ENCODE measurements at places on chromosomes 2 and 18.

DNA sequence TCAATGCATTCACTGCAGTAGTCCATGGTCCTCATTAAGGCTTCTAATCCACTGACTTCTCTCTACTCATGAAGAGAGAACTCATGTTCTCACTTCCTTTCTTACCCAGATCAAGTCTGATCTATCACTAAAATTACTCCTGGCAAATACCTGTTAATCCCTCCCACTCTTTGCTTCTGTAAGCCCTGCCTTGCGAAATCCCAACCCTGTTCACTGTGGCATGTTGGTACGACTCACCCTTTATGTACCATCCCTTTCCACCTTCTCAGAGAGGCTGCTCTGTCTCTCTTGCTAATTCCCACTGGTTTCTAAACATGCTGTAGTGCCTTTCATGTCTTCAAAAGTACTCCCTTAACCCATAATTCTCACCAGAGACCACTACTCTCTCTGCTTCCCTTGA, 272.2 kb upstream of the ACVR2A start:
- DNase-seq = no peak

- DNase-seq = no peak
Measured at GRCh38 chr2:78541451-78542267, 483.8 kb upstream of the REG3G start.

- no peak for DNase-seq
Measured at GRCh38 chr2:46091961-46092667, 205.1 kb upstream of the EPAS1 start.

GRCh38 chr2:222819722-222820333, 41.0 kb upstream of the ACSL3 start:
- no peak for DNase-seq

DNA sequence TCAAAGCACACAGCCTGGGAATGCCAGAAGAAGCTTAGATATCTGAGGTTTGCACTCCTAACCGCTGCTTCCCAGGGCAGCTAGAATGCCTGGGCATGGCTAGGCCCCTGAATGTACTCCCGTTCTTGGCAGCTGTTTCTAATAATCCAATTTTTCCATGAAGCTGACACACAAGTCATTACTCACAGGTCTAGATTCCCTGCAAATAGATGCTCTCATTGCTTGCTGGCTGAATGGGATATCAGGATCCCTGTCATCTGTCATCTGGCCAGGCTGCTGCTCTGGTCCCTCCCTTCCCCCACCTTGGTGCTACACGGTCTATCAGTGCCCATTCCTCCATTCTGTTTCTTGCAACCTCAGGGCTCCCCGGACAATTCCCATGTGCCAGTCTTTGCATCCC, 40.7 kb upstream of the TEX51 start:
- no peak for DNase-seq

GRCh38 chr2:151891566-151892194, 63.5 kb upstream of the ARL5A start:
- DNase-seq = peak; percentile 55

- no peak for DNase-seq
Measured at GRCh38 chr18:36931106-36931505, 102.2 kb downstream of the KIAA1328 start.

DNA sequence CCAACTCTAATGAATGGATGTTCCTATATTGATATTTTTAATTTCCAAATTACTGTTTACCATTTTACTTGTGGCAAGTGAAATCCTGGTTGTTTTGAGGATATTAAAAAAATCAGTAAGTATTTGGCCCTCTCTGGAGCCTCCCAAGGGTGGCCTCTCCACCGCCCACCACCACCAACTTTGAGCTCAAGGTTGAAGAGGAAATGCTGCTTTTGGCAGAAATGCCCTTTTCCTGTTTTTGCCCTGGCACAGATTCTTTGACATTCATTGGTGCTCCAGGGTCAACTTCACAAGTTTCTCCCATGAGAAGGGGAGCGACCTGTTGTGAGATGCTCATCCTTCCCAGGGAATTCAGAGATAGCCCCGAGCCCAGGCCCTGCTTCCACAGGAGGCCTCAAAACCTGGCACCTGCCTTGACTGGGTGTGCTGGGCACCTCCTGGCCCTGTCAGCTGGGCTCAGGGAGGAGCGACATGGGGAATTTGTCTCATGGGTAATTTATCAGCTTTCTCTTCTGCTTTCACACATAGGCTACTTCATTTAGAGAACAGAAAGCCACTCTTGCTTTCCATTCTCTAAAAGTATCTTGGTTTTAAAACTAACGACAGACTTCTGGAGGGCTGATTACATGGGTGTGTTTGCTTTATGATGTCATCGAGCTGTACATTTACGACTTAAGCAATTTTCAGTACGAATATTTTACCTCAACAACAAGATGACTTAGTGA, 6.9 kb downstream of the CD8A start:
- no peak for DNase-seq

DNA sequence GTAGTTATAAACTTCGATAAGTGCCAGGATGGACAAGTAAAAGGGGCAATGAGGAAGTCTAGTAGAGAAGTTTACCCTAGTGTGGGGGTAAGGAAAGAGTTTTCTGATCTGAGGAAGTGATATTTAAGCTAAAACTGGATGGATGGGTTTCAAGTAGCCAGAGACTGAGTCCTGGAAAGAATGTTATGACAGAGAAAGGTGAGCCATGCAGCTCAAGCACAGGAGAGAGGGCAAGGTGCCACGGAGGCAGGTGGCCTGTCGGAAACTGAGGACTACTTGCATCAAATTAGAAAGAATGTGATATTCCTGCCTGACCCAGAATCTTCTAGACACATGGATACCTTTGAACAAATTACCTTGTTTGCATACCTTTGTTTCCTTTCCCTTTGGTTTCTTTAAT, 26.5 kb downstream of the NMUR1 start:
- DNase-seq = no peak

- no peak for DNase-seq
Measured at GRCh38 chr2:215888680-215889079, 124.7 kb downstream of the MREG start.

DNA sequence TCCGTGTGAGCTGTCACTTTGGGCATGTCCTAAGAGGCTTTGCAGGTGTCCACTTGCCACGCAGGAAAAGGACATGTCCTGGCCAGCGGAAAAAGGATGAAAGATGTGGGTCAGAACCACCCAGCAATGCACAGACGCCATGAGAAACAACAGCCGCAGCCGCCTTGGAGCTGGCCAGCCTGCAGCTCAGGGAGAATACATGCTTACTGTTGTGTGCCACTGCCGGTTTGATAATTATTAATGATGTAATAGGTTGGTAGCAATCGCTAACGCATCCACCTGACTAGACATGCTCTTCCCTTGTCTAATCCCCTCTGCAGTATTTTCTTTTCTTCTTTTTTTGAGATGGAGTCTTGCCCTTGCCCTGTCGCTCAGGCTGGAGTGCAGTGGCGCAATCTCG, 221.7 kb downstream of the HAUS1 start:
- DNase-seq = no peak

DNA sequence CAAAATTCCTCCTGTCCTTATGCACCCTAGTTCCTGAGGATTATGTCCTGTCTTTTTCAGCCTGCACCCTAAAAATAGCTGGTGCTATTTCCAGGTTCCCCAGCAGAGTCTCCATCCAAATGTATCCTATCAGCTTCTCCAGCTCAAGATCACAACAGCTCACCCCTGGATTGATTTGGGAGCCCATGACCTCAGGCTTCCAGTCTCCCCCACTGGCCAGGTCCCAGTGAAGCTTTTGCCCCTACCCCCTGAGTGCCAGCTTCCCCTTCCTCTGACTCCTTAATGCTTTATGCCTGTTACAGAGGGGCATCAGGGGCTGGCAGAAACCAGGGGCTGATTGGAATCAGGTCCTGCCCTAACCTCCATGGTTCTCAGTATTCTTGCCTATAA, 76.9 kb upstream of the DAPL1 start:
- no peak for DNase-seq

- DNase-seq = no peak
Measured at GRCh38 chr18:71442731-71443141, 1101.4 kb downstream of the CBLN2 start.

GRCh38 chr2:114661971-114662939, 219.8 kb downstream of the DPP10 start:
- DNase-seq = no peak

GRCh38 chr2:233977296-233977837, 60.2 kb downstream of the TRPM8 start:
- no peak for DNase-seq

DNA sequence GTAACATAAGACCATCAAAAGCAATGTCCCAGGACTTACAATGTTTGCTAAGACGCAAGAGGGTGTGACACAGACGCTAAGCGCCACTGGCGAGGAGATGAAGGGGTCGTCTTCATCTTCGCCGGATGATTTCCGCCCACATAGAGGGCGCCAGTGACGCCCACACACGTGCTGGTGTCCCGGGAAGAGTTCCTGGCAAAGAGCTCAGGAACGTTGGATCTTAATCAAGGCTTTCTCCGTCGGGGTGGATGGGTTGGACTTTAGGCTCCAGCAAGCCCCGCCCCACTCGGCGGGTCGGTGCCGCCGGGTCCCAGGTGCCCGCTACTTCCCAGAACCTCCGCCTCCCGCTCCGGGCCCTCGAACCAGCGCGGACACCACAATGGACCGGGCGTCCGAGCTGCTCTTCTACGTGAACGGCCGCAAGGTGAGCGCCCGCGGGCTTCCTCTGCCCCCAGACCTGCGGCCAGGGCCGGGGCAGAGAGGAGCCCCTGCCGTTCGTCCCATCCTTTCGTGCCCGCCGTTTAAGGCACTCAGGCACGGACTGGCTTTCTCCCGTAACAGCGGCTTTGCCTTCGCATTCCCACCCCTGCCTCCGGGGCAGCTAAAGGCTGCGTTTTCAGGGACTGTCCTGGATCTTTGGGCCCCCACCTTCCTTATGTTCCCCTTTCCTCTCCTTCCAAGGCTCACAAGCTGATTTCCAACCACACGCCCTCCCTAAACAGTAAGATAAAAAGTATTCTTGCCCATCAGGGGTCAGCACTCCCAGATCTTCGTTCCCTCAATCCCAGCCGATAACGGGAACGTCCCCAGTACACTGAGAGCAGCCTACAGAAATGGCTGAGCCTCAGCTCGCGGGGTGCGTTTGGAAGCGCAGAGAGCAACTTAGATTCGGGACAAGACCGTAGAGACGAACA, at the start of gene AOX1:
TSS of gene AOX1 (plus strand) at position 285 of the 914 bp plus-strand sequence. CDS start at position 380, 95 bp downstream.
- DNase-seq = no peak

- DNase-seq = no peak
Measured at GRCh38 chr2:217735899-217736298, 266.9 kb downstream of the TNS1 start.

DNA sequence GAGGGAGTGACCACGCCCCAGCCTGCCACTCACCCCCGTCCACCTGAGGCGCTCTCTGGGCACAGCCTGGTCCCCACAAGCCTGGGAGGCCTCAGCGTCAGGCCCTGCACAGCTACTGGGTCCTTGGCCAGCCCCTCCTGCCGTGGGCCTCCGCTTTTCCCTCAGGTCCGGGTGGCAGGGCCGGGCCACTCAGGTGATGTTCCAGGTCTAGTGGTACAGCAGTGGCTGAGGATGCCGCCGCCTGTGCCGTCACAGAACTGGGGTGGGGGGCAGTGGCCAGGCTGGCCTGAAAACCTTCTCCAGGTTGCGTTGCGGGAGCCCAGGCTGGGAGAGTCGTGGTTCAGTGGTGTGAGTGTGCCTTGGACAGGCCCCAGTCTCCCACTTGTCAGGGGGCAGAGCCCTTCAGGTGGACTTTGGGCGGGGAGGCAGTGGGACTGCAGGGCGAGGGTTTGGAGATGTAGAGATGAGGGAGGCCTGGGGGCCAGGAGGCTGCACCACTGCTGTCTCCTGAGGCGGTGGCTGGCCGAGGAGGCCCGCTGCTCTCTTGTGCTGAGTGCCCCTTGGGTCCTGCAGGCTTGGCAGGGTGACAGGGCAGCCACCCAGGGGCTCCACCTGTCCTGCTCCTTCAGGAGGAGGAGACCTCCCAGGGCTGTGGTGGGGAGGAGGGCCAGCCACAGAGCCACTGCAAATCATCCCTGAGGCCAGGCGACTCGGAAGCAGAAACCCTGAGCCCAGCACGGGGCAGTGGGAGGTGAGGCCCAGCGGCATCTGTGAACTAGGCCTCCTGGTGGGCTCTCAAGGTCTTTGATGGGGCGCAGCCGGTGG, 7.6 kb downstream of the GPC1 start:
- no peak for DNase-seq

GRCh38 chr18:2907550-2908135, 60.8 kb downstream of the EMILIN2 start:
- DNase-seq = no peak

GRCh38 chr2:54575379-54575888, 119.3 kb downstream of the SPTBN1 start:
- no peak for DNase-seq

GRCh38 chr18:64519201-64519600, 370.3 kb upstream of the LINC00305 start:
- no peak for DNase-seq

- DNase-seq = no peak
Measured at GRCh38 chr18:47050468-47050867, 15.0 kb upstream of the ELOA2 start.

DNA sequence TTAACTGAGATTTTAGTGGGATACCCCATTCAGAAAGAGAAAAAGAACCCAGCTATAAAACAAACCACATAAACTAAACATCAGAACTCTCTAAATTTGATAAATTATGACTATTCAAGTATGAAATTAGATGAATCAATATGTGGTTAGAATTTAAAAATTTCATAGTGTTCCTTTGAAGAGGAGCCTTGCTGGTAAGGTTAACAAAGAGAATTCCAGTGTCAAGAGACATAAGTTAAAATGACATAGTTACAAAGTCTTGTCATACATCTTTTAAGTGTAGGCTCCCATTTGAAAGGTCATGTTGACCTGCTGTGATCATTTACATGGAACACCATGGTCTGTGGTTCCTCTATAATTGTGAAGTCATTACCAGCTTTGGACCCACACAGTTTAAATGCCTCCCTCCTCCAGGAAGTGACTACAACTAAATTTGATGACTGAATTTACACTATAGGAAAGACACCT, 231.6 kb upstream of the ETAA1 start:
- DNase-seq = no peak

DNA sequence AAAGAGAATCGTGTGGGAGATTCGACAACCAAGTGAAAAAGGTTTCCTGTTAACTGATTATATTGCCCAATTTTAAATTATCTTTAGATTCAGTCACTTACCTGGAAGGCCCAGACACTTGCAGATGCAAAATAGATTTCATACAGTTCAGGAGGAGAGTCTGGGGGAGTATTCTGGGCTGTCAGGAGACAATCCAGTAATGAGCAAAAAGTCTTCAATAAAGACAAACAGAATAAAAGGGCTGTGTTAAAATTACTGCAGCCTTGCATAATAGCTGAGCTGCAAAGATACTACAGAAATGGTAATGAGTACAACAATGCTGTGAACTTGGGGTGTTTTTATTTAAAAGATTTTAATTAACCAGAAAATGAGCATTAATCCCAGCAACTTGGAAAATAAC, 303.6 kb downstream of the SP3 start:
- no peak for DNase-seq

All from cerebellar nuclear complex (tissue), 1 donor.